ENCODE measurements at places on chromosomes 2 and 18.

DNA sequence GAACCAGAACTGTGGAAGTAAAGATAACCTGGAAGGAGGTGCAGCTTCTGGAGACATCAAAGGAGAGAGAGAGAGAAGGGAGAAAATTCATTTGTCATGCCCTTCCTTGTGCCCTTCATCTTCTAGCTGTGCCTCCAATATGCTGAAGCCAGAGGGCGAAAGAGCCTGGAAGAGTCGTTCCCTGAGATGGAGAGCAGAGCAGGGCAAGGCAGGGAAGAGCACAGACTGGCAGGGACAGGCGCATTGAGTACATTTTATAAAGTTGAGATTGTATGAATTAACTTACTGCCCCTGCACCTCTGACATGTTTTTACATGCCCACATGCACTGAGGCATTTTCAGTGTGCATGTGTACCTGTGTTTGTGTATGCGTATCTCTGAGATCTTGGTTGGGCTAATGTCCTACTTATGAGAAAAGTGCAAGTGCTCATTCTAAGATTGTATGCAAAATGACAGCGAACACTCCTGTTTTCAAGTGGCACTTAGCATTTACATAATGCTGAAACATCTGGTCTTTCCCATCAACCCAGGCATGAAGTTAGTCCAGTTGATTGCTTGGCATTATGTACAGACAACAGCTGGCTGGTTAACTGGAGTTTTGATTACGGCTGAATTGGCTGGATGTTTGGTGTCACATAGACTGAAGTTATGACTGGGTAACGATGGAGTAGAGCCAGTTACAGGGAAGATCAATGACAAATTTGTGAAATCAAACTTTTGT, 23.7 kb upstream of the MMADHC start:
- peak; percentile 8 for DNase-seq

GRCh38 chr2:171180229-171180930, 19.7 kb upstream of the TLK1 start:
- no peak for DNase-seq

DNA sequence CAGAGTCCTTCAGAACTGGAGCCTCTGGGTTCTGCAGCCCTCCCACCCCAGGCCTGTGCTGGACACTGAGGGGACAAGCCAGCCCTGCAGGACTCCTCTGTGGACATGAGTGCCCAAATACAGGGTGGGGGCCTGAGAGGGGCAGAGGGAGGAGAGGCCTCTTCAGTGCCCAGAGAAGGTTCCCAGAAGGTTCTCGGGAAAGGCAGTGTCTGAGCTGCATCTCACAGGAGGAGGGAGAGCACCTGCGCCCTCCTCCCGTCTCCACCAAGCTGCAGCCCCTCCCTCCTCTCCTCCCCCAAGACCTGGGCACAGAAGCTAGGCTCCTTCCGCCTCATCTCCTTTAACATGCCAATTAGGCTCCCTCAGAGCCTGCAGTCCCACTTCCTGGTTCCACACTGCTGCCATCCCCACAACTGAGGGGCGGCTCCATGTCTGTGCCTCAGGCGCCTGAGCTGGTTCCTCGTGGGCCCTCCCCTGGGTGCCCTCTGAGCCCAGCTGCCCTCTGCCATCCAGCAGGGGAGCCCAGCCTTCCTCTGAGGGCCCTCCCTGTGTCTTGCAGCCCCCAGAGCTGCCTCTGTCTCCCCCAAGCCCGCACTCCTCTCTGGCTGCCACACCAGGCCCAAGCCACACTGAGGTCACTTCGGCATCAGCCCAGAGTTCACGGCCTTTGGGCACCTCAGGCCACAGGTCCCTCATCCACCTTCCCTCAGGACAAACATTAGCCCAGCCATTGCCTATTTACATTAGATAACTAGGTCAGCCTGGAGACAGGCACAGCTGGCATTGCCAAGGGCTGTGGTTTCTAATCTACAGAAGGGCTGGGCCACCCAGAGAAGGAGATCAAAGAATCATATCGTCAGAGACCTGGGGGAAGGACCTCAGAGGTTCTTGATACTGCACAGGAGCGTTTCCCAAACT, 28.9 kb downstream of the KCNK3 start:
- DNase-seq = no peak

DNA sequence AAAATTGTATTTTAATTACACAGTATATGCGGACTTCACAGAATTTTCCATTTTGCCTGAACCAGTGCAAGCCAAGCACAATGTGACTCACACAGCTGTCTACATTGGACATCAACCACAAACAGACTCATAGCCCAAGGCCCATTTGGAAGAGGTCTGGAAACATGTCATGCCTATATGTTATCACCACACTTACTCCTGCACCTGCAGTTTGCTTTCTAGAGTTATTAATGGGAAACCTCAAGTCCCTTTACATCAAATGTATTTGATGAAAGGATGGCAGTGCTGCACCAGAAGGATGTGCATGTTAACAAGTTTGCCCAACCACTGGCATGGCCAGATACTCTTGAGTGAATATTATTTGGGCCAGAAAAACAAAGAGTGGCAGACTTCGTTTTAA, 548.9 kb upstream of the CDH2 start:
- DNase-seq = peak; percentile 52

DNA sequence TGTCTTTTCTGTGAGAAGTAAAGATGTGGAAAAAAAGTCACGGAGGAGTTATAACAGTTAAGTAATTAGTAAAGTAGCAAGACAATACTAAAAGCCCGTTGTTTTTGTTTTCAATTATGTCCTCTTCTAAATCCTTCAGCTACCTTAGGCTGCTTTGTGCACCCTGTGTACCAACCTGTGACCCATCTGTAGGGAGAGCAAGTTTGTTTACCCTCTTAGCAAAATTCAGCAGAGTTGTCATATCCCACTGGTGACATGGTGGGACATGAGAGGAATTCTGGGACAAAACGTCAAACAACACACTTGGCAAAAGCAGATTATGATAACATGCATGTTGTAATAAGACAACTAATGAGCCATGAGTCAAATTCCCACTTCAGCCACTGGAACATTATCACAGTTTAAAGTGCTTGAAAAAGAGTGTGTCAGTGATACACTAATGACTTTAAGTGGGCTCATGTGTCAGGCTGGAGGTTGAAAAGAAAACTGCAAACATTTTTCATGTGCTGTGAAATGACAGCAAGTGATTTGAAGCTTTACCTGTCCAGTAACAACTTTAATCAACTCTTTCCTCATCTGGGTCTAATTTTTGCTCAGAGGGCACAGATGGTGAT, 392.8 kb upstream of the ACVR2A start:
- DNase-seq = no peak

DNA sequence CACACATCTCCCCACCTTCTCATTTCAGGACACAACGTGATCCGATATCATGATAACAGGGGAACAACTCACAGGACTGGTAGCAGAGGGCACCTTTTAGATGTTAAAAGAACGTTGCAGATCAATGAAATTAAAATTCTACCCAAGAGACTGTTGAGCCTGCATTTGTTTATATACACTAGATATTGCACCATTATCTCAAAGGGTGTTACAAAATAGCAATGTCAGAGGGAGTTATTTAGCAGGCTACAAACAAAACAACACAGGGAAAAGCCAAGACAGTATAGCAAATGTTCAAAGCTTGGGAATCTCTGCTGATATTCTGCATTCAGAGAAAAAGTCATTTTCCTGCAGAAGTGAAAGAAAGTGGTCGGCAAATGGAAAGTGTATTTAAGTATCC, 139.5 kb downstream of the MYO5B start:
- no peak for DNase-seq

DNA sequence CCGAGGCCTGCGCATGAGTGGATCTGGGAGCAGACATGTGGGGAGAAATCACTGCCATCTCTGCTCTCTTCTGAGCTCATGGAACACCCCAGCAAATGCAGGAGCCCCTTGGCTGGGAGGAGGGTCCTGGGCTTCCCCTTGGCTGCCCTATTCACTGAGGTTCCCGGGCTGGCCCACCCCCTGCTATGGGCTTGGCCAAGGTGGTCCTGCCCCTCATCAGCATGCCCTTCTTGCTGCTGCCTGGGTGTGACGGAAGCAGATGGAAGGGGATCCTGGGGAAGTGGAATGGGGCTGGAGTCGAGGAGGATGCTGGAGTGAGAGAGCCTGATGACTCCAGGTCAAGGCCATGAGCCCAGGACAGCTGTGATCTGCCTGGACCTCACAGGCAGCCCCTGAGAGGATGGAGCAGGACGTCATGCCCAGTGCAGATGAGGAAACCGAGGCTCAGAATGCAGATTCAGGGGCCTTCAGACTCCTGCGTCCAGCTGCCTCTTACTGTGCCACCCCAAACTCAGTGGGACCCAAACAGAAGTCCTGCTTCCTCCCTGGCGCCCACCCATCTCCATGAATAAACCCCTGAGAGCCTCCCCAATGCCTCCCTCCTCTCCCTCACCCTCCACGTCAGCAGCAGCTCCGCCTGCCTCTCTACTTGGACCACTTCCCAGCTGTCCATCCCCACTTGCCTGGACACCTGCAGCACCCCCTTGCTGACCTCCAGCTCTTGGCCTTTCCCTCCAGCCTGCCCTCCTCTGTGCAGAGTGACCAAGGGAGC, 4.0 kb downstream of the SNED1 start:
- DNase-seq = no peak

DNA sequence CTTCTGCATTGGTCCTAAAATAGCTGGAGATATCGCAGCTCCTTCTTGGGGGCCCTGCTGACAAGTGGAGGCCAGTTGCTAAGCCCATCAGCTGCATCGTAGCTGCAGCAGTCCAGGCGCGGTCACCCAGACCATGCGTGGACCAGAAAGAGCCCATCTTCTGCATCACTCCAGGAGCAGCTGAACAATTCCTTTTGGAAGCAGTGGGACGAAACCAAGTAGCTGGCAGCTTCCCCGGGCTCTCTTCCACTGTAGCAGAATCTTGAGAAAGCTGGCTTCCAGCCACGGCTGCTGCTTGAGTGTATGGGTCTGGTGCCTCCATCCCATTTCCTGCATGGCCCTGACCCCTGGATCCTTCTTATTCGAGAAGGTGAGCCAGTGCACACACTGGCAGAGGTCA, 22.2 kb upstream of the CAB39 start:
- peak; percentile 45 for DNase-seq

GRCh38 chr2:177147834-177148445, 64.7 kb upstream of the HNRNPA3 start:
- no peak for DNase-seq

GRCh38 chr2:232190796-232191195, 187.8 kb upstream of the ALPP start:
- DNase-seq = no peak

GRCh38 chr2:172998547-172999272, 76.9 kb upstream of the MAP3K20 start:
- peak; percentile 62 for DNase-seq

GRCh38 chr2:241612156-241613016, 24.6 kb downstream of the THAP4 start:
- DNase-seq = no peak

DNA sequence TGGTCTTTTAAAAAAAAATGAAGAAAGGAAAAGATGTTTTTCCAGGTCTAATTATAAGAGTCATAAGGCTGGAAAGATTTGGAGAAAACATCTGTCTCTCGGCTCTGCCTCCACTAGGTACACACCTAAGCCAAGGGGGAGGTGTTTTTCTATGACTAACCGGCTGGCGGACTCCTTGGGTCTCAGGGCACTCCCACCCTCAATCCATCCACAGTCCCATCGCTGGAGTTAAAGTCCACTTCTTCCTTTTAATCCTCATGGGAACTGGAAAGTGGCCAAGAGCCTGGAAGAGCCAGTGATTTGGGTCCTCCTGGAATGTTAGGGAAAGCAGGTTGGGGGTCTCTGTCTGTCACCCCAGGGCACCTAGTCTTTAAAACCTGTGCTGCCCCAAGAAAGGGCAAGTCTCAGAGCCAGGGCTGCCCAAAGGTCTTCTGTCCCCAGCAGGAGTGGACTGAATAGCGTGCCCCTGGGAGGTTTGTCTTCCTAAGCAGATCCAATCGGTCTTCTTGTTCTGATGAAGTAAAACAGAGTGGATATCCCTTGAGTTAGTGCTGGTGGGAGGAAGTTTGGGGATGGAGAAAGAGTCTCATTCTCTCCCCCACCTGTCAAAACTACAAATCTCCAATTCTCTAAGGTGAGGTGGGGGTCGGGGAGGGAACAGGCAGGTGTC, 66.4 kb downstream of the MCFD2 start:
- peak; percentile 60 for DNase-seq

DNA sequence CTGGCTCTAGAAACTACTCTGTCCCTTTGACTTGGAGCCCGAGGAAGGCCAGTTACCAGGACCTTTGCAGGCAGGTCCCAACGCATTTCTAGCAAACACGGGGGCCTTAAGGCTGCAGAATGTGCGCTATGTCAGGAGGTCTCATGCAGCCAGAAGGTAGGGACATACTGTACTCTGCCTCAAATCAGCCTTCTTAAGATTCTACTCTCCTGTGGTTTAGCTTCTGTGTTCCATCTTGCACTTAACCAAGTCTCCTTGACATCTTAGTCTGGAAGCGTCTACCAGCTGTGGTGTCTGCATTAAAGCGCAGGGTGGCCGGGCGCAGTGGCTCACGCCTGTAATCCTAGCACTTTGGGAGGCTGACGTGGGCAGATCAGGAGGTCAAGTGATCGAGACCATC, 65.5 kb downstream of the STEAP3 start:
- peak; percentile 28 for DNase-seq

Measured in fibroblast of upper back skin (primary cell).